Colonic mucosa (tissue), 4 donors: ENCODE measurements at places on chromosomes 1 and 21.

DNA sequence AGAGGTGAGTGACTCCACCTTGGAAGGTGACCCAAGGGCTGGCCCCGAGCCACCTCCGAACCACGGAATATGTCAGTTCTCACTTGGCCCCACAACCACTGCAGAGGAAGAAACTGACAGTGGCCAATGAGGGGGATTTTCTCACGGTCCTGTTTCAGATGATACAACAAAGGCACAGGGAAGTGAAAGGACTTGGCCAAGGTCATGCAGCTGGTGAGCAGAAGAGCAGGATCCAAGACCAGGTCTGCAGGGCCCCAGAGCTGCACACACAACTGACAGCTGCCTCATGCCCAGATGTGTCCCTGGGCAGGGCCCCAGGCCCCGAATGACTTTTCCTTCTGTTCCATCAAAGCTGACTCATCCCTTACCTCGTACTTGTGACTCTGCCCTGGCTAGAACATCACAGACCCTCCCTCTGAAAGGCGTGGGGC is 25.8 kb upstream of the EVA1B start:
- DNase-seq, result no peak
- H3K4me1 ChIP-seq, result peaks cover 8% of the 10 kb centered on the region
- H3K36me3 ChIP-seq, result peaks cover 17% of the 10 kb centered on the region
- no peak overlapping the region for H3K27ac ChIP-seq

DNA sequence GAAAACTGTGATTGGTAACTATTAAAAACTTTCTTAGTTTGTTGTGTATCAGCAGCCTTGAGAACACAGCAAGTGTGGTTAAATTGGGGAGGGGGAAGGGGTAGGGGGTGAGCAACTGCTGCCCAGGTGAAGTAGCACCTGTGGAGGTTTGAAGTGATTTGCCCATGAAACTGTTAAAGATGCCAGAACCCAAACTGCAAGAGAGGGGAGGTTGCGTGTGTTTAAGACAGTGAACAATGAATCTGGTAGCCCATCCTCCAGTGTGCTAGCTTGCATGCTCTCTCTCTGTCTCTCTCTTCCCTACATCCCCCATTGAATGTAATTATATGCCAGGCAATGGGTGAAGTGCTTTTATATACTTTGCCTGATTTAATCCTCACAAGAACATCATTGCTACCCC is 154.7 kb downstream of the RUNX1 start:
- no peak for DNase-seq
- H3K4me1 ChIP-seq, result peaks cover 9% of the 10 kb centered on the region
- peaks cover 19% of the 10 kb centered on the region for H3K27me3 ChIP-seq
- H3K27ac ChIP-seq, result no peak overlapping the region
- no peaks in the 10 kb centered on the region for H3K36me3 ChIP-seq

- H3K36me3 ChIP-seq, result no peaks in the 10 kb centered on the region
- peaks cover 14% of the 10 kb centered on the region for H3K4me1 ChIP-seq
- peak; percentile 56 for DNase-seq
- no peaks in the 10 kb centered on the region for H3K27me3 ChIP-seq
- H3K27ac ChIP-seq, result peak overlapping the region; percentile 100
- H3K4me3 ChIP-seq, result peak overlapping the region; percentile 95
These were observed 918 bp downstream of the MIB2 start for GRCh38 chr1:1616045-1616790.

DNA sequence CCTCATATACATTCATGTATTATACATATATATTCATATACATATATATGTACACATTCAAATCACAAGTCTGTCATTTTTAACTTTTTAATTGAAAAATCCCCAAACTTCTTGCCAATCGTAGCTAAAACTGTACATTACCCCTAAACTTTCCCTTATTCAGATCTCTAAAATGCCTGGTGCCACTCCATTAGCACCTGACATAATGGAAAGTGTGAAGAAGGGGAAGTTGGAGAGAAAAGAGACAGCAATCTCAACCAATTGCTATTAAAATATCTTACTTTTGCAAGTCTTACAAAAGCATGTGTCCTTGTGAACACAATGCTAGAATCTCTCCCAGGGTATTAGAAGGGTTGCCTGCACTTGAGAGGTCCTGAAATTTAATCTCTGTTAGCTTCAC is 22.7 kb upstream of the PRKACB start:
- H3K36me3 ChIP-seq, result no peaks in the 10 kb centered on the region
- H3K27me3 ChIP-seq, result no peaks in the 10 kb centered on the region
- H3K4me1 ChIP-seq, result no peaks in the 10 kb centered on the region
- H3K27ac ChIP-seq, result no peak overlapping the region
